ENCODE measurements at places on chromosomes 5 and 9.

GRCh38 chr9:136052472-136052880 lies 42.6 kb downstream of the NACC2 start:
- no peak for DNase-seq

DNA sequence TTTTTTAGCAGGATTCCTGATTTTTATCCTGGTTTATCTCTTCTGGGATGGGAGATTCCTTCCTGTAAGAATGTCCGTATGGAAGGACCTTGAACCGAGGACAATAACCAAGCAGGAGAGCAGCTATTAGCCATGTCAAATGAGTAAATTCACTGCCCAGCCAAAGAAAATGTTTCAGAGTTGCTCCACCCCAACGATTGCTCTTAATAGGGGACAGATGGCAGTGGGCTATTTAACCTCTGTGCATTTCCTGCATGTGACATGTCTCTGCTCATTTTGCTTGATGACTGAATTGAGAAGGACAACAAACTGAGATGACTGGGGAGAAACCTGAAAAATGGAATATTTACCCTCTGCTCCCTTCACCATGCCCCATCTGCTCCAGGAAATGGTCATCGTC lies 479.9 kb upstream of the ZNF462 start:
- DNase-seq: no peak

GRCh38 chr5:156379206-156379605 lies 52.2 kb downstream of the SGCD start:
- DNase-seq: no peak

DNA sequence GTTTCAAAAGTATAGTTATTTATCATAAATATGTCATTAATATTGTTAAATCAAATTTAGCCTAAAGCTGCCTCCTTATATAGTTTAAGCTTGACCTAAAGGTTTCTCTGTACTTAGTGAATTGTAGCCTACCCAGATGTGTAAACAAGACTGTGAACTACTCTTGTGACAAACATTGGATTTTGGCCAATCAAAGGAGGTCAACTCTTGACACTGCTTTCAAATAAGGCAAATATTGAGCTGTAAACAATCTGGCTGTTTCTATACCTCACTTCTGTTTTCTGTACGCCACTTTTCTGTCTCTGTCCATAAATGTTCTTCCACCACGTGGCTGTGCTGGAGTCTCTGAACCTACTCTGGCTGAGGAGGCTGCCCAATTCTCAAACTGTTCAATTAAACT lies 51.2 kb downstream of the FXN start:
- no peak for DNase-seq

- no peak for DNase-seq
Measured at GRCh38 chr5:10420932-10421331, 20.7 kb upstream of the ROPN1L start.

GRCh38 chr9:136726631-136727191 lies 14.3 kb downstream of the DIPK1B start:
- DNase-seq: no peak

DNA sequence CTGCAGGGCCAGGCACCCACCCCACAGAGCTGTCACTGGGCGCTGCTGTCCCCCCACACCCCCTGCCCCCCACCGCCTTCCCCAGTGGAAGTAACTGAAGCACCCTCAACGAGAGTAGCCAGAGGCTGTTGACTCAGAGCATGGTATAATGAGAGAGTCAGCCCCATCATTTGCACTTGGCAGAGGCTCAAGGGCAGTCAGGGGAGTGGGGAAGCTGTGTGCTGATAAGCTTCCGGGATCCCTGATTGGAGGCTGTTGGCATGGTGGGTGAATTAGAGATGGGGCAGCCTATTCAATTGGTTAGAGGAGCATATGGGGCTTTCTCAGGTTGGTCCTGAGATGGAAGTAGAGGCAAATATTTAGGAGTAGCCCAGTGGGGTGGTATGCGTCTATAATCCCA lies 77.1 kb upstream of the GOLM1 start:
- DNase-seq: no peak

DNA sequence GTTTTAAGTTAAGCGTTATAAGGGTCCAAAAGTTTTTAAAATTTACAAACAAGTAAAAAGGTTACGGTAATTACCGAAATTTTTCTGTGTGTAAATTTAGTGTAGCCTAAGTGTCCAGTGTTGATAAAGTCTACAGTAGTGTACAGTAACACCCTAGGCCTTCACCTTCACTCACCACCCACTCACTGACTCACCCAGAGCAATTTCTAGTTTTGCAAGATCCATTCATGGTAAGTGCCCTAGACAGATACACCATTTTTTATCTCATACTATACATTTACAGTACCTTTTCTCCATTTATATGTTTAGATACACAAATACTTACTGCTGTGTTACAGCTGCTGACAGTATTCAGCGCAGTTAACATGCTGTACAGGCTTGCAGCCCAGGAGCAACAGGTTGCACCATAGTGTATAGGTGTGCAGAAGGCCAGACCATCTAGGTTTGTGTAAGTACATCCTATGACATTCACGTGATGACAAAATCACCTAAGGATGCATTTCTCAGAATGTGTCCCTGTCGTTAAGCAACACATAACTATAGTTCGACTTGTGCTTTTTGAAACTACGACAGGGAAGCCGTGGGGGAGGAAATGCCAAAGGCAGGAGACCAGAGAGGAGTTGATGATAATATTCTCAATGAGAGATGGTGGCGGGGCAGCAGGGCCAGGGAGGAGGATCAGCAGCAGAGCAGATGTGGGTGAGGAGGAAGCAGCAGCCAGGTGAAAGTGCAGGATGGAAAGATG lies 48.6 kb downstream of the PSMB7 start:
- DNase-seq: no peak

DNA sequence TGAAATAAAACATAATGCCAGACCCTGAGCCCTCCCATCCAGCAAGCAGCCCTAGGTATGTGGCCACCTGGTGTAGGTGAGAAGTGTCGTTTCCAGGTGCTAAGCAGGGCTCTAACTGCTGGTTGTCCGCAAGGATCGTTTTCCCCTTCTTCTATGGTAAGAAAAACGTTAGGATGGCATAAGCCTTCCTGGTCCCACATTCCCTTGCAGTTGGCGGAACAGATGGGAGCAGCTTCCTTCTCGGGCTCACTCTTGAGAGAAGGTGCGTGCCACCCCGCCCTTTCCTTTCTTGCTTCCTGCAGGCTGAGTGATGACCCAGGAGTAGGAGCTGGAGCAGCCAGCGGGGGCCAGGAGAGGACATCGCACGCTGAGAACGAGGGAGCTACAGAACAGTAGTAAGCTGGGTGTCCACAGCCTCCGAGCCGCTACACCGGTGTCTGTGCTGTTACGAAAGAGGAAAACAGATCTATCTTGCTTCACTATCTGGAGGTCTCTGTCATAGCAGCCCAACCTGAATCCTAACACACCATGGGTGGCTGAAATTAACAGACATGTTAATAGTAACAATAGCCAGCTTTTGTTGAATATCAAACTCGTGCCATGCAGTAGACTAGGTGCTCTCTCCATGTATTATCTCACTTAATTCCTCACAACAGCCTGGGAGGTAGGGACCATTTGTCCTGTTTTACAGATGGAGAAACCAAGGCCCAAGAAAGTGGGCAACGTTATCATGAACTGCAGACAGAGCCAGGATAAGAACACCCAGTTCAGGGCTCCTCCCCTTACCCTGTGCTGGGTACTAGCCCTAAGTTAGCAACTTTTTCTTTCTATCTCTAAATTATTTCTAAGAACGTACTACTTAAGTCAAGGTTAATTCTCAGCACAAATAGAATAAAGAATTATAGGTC lies 139.8 kb downstream of the COL23A1 start:
- DNase-seq: no peak

DNA sequence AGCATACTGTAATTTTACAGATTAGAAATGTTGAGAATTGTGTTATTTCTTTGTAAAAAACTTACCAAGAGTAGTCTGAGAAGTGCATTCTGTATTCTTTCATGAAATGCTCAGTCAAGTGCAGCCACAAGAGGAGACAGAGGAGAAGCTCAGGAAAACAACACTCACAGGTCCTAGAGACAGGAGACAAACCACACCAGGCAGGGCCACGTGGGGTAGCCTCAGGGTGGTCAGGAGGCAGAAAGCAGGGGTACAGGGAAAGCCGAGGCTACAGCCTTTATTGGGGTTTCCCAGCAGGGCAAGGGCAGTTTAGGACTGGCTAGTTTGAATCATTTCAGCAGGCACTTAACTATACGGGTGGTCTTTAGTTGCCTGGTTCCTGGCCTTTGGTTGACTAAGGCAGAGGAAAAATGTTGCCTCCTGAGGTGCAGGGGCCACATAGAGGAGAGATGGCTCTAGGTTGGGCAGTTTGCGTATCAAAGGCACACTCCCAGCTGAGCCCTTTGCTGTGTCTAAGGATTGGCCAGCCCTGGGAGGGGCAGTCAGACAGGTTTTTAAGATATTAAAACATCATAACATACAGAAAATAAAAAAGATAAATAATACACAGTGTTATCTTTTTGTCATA lies 230.9 kb upstream of the ANKRD55 start:
- DNase-seq: no peak

GRCh38 chr9:35743880-35744518 lies 5.0 kb downstream of the GBA2 start:
- no peak for DNase-seq

- peak; percentile 12 for DNase-seq
Measured at GRCh38 chr5:140239939-140240700, 62.8 kb downstream of the PFDN1 start.

- DNase-seq: no peak
Measured at GRCh38 chr5:91469517-91470165, 86.5 kb upstream of the ARRDC3 start.

DNA sequence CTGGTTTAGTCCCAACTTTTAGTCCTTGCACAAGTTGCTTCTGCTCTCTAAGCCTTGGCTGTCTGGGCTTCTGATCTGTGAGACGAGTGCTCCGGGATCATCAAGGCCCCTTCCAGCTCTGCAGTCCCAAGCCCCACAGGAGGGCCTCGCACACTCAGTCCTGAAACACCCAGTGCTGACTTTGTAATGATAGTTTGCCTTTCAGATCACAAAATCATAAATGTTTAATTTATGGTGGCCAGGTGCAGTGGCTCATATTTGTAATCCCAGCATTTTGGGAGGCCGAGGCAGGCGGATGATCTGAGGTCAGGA lies 95.9 kb upstream of the SLC25A48 start:
- DNase-seq: no peak

DNA sequence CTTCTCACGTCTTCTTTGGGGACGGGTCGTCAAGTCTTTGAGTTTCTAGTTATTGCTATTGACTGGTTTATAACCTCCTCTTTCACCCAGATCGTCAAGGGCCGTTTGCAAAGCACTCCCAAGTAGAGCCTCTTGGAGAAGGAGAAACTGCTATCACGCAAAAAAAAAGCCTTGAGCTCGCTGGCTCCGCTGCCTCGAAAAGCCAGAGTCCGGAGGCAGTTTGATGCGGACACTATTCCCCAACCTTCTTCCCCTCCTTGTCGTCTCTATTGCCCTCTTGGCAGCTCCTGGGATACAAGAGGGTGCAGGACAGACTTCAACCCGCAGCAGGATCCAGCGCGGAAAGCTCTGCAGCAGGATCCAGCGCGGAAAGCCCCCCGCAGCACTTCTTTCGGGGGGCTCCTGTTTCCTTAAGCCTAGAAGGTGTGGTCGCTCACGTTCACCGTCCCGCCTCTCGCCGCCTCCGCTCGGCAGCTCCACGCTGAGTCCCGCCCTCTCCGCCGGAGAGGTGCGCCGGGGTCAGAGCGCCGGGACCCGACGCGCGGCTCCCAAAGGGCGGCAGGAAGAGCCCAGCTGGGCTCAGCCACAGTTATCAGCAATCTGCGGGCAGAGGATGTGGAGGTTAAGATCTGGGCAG lies at the start of gene PCDHAC1:
Gene PCDHAC1 (plus strand): TSS at position 494 of the 637 bp plus-strand sequence. CDS start 594 bp downstream, outside the sequence.
- DNase-seq: no peak

GRCh38 chr9:103991001-103991400 lies 103.1 kb upstream of the SMC2 start:
- no peak for DNase-seq

DNA sequence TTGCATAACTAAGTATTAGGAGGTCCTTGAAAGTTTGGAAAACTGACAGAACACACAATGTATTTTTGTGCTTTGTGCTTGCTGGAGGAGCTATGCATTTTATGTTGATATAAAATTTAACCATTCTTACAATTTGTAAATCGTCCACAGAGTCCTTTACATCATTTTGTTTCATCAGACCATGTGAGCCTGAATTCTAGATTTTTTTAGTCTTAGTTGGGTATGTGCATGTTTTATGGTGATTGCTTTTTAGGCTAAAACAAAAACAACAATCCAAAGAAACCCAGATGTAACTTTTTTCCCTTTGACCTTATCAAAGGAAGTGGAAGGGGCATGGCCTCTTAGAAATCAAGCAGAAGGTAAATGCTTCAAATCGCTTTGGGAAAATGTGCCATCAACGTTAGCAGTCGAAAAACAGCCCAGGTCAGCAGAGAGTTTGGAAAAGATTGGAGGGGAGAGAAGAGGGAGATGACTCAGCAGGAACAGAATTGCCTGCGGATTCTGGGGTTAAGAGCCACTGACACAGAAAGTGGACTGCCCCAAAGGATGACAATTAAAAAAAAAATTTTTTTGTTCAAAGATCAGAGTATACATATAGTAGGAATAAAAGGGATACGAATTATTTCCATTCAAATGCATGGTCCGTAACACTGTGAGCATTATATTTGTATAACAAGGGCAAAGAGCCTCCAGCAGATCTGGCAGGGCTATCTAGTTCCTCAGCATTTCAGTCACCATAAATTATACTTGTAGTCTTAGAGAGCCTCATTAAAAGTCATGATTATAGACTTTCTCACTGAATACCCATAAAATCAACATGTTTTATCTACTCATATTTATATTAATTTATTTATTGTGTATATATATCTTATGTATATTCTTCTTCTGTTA lies 253.5 kb upstream of the HAPLN1 start:
- no peak for DNase-seq

DNA sequence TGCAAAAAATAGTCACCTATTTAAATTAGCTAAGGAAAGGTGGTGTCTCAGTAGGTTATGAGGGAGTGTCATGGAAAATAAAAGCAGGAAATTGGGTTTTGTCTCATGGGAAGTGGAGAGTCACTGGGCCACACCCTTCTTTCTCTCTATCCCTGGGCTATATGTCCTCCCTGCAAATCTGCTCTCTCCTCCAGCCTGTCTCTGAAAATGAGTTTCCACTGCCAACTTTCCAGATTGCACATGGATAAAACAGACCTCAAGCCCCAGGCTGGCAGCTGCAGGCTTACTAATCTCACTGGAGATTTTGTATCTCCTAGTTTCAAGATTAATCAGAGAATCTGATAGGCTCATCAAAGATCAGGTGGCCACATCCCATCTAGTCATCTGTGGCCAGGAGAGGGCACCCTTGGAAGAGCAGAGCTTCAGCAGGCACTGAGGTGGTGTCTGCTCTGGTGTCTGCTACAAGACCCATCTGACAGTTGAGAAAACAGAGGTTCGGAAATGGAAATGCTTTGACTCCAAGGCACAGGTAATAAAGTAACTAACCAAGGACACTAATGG lies 178.9 kb downstream of the MSX2 start:
- DNase-seq: no peak
